ENCODE measurements at places on chromosomes 5 and 9.

DNA sequence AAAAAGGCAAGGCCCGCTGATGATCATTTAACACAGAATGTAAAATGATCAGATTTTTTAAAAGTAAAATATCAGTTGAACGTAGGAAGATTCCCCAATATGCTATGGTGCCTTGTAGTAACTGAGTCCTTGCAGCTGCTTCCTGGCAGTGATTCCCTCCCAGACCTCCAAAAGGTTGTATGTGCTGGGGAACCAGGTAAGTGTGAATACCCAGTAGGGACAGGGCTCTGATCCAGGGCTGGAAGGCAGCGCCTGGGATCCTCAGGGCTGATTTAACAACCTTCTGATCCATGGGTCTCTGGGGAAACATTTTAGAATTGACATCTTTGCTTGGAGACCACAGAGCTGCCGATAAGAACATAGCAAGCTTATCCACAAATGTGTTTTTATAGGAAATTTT is 76.7 kb upstream of the IL6ST start:
- no peak for DNase-seq

- no peak for DNase-seq
These were observed at the start of gene HSDL2 for GRCh38 chr9:112380102-112380824. Gene HSDL2 (plus strand): TSS chr9:112380108. CDS start chr9:112380164, 56 bp downstream.

DNA sequence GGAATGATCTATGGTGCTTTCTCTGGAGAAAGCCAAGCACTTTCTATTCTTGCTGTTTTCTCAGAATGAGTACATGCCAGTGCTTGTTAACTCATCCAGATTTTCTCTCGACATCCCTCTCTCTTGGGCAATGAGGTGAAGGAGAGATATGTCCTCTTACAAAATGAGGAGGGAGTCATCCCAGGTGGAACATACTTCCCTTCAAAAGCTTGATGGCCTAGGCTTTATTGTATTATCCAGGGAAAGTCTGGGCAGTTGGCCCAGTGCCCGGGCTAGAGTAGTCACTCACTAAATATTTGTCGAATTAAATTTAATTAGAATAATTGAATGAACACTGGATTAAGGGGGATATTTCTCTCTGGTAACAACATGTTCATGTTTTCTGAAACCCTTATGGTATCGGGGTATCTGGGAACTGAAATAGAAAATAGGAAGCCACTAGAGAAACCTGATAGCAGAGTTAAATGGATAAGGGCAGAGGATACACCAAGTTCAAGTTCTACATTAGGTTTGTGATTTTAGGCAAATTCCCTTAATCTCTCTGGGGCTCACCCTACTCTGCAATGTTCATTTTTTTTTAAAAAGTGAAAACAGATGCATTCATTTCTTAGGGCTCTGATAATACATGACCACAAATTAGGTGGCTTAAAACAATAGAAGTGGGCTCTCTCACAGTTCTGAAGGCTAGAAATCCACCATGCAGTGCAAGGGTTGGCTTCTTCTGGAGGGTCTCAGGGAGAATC is 99.6 kb downstream of the LIFR start:
- DNase-seq = no peak

GRCh38 chr9:2087500-2088313 is 72.6 kb downstream of the SMARCA2 start:
- peak; percentile 35 for DNase-seq

- no peak for DNase-seq
These were observed 69.5 kb downstream of the RXRA start for GRCh38 chr9:134395737-134396257.

- DNase-seq = no peak
These were observed 20.9 kb downstream of the GIN1 start for GRCh38 chr5:103098993-103099392.

DNA sequence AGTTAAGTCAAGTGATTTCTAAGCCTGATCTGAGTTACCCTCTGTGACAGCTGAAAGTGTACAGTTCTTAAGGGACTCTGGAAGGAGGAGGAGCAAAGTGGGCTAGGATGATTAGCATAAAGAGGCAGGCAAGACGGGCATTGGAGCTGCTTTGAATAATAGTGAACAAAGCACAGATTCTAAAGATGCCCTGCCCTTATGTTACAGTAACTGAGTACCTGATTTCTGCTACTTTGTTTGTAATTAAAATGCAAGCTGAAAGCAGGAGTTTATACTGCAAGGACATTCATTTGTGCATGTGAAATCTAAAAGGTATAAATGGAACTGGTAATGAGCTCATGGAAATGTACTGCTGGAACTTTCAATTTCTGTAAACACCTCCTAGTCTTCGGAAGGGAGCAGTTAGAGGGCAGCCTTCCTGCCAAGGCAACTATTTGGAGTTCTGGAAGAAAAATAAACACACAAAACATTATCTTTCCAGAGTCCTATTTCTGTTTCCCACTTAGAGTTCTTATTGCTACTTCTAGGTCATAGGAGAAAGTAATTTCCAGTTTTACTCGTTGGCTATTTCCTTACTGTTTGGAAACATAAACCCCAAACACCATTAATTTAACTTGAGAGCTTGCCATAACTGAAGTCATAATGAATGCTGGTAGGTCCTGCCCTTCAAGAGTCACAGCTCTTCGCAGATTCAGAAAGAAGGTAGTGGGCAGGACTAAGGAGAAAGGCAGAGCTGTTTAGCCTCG is at the start of gene RANBP3L:
RANBP3L (minus strand) TSS at position 45 of the 746 bp plus-strand sequence. CDS start 486 bp downstream, outside the sequence.
- no peak for DNase-seq

DNA sequence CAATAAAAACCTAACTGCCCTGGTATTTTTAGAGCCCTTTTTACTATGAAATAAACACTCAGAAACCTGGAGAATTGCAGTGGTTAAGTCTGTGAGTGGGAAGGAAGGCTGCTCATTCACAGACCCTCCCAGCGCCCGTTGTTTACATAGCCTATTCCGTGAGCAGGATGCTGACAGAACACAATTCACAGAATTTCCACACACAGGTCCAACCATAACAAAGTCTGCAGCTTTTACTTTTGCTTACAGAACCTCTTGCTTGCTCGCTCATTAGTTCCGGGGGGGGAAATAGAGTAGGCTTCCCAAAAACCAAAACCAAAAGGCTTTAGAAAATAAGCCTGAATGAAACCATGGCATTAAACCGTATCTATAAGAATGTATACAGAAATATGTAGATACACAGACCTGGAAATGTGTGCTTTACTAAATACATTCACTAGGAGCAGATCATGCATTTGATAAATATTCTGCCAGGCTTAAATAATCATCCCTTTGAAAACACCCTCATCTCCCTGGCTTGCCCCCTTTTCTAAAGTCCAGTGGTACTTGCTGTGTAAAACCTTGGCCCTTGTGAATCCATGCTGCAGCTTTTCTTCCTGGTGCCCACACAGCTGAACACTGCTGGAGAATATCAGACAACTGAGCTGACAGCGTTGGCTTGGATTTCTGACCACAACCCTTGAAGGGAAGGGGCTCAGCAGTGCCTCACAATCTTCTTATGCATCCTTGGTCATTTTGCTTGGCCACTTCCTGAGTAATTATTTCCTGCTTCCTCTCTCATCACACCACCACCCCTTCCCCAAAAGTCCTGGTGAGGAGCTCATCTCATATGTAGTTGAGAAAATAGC is 128.0 kb downstream of the FANCC start:
- DNase-seq = no peak

All from GM12864 (cell line).